ENCODE measurements at places on chromosomes 1 and 21.
A peak's percentile ranks its signal among the peaks of the same experiment; 100 is the strongest.

- no peak for DNase-seq
Measured at GRCh38 chr1:185907246-185907645, 173.1 kb downstream of the HMCN1 start.

- no peak for DNase-seq
Measured at GRCh38 chr21:36129219-36129618, 5.7 kb upstream of the CBR3 start.

GRCh38 chr1:96660503-96660902, 61.1 kb upstream of the PTBP2 start:
- no peak for DNase-seq

DNA sequence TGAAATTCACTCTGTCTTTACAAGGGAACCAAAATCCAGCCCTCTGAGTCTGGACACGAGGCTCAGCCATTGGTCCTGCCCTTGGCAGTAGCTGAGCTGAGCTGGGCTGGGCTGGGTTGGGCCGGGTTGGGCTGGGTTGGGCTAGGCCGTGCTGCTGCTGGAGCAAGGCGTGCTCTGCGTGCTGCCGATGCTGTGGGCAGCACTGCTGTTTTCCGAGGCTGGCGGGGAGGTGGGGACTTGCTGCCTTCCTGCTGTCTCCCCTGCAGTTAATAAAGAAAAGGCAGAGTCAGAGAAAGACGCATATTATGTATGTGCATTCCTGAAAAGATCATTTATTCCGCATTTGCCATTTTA, 182.9 kb downstream of the CDC7 start:
- DNase-seq, result no peak

DNA sequence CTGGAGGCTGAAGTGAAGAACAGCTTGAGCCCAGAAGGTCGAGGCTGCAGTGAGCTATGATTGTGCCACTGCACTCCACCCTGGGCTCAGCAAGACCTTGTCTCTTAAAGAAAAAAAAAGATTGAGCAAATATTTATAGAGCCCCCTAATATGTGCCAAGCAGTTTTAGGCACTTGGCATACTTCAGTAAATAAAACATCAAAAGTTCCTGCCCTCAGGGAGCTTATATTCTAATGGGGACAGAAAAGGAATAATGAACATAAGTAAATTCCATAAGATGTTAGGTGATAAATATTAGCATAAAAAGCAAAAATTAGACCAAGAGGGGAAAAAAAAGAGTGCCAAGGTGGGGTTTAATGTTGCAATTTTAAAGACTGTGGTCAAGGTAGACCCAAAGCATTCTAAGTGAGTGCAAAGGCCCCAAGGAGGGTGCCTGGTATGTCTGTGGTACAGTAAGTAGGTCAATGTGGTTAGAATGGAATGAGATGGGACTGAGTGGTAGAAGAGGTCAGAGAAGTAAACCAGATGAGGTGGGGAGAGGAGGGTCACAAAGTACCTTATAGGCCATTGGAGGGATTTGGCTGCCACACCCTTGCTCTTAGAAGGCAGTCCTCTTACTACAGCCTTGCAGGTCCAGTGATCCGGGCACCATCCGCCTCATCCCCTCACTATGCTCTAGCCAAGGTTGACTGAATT, 2.2 kb upstream of the TOE1 start:
- DNase-seq, result no peak

DNA sequence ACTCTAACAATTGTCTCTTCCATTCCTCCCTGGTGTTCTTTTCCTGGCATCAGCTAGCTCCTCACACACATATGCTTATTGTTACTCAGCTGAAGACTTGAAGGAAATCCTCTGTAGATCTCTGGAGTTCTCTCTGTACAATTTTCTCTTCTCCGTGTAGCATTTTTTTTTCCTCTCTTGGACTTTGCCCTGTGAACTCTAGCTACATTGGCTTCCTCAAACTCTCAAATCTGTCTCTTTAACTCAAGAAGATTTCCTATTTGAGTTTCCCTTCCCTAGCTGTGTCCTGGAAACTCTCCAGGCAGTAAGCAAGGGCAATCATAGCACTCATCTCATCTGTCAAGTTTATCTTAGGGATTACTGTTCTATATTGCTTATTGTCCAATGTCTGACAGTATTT, 4.3 kb upstream of the MIA3 start:
- DNase-seq, result no peak

DNA sequence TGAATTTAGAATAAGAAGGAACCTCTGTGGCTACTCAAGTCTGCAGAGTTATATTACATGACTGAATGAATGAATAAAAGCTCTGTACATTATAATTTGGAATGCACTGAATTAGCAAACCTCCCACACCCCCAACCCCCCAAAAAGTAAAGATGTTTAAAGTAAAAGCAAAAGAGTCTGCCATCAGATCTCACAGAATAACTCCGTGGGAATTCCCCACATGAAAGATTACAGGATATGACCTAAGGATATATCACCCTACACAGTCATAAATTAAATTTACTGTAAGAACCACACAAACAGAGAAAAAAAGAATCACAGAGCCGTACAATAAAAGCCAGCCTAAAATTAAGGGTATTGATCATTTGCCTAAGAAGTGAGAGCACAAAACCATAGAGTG, 587.3 kb downstream of the PTPRC start:
- DNase-seq, result no peak

DNA sequence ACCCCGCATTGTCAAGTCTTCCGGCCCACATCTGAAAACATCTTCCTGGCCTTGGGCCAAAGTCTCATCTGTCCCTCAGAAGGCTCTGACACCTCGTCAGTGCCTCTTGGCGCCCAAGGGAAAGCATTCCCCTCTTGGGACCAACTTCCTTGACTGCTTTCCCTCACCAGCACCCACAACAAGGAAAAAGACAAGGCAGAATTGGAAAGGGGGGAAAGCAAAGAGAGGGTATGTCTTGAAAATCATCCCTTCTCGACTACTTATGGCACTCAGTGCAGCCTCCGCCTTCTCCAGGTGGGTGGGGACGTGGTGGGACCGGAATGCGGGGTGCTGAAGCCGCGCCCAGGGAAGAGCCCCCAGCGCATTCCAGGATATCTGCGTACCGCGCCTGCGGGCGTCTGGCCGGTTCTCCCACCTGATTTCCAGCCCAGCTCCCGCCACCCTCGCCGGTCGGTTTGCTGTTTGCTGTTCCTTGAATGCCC, 554 bp upstream of the SLC39A1 start:
- DNase-seq, result no peak

DNA sequence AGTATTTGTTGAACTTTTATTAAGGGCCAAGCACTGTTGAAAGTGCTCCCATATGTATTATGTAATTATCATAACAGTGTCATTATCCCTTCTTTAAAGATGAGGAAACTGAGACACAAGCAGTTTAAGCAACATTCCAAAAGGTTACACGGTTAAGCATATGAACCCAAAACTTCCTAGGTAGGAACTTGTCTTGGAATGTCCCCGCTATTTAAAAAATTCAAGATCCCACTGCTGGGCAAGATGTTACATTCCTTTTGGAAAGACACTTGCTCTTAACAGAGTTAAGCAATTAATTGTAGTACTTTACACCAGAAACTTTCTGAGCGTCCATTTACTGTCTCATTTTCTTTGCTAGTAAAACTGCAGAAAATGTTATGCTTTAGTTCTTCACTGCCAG, 15.6 kb downstream of the LMO4 start:
- DNase-seq, result no peak

- peak; percentile 8 for DNase-seq
Measured at GRCh38 chr1:61352845-61353435, 270.6 kb downstream of the NFIA start.

DNA sequence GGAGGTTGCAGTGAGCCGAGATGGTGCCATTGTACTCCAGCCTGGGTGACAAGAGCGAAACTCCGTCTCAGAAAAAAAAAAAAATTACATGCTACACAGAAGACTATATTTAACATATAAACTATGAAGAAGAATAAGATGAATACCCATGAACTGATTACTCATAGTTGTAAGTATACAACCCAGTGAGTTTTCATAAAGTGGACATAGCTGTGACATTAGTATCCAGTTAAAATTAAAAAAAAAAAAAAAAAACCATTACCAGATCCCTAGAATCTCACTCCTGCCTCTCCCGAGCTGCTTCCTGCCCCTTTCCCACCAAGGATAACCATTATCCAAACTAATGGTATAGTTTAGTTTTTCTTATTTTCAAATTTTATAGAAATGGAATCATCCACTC, 37.4 kb downstream of the UBE4B start:
- DNase-seq, result no peak

- no peak for DNase-seq
Measured at GRCh38 chr1:230948301-230948700, 30.4 kb downstream of the TTC13 start.

DNA sequence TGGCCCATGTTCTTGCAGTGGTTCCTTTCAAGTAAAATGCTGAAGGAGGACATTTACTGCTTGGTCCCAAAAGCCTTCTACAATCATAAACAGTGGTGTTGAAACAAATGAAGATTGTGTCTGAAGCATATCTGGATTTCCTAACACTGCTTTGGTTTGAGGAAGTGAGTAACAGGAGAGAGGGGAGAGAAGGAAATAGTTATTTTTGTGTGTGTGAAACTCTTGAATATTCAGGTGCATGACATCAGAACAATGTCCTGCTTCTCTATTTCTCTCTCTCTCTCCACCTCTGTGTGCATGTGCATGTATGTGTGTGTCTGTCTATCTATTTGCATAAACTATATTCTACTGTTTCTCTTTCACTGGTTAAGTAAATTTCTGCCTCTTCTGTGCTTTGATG, 61.4 kb upstream of the TNFSF18 start:
- DNase-seq, result no peak

DNA sequence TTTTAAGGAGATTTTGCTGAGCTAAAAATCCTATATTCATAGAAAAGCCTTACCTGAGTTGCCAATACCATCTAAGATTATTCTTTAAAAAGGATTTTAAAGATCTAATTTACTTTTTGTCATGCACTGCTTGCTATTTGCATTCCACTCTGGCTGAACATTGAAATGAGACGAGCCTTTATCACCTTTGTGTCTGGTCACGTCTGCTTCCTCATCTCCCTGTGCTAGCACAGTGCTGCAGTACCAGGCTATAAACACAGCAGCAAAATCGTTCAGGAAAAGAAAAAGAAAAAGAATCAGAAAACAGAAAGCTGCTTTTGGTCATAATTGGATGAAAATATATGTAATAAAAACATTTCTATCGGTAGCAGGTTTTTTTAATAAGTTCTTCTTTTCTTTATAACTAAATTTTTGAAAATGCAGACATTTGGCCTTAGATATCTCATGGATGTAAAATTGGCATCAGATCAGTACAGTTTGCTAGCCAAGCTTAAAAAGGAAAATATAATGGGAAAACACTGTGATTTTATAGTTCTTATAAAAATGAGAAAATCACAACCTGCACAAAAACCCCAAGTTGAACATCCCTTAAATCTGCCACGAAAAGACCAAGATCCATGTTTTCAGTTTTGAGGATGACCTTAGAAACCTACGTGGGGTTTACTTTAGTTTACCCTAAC, 735.7 kb upstream of the CXADR start:
- DNase-seq, result no peak

DNA sequence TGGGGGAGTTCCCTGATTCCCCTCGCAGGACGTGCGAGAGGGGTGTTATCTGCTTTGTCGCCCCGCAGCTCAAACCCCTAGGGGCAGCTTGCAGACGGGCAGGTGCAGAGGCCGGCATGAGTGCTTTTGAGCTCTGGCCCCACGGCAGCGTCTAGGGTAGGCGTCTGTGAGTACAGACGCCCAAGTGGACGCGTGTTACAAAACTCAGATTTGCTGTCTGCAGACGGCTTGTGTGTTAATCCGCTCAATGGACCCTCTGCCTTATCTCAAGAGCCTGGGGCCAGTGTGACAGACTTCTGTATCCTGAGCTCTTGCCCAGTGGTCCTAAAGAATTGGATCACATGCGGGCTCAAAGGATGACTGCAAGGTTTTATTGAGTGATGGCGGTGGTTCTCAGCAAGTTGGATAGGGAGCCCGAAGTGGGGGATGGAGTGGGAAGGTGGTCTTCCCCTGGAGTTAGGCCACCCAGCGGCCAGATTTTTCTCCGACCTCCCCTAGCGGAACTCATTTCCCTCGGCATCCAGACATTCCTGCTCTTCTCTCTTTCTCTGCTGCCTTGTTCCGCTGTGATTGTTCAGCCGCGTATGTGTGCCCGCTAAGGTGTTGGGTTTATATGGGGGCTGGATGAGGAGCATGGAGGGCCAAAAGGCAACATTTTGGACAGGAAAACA, 9.4 kb downstream of the CFHR4 start:
- DNase-seq, result no peak

- no peak for DNase-seq
Measured at GRCh38 chr1:24385160-24385940, 28.2 kb downstream of the STPG1 start.

- no peak for DNase-seq
Measured at GRCh38 chr1:197137322-197137721, 9.1 kb downstream of the ASPM start.

- DNase-seq, result no peak
Measured at GRCh38 chr1:116006486-116006964, 30.2 kb downstream of the SLC22A15 start.

GRCh38 chr1:118262865-118263264, 77.8 kb upstream of the SPAG17 start:
- no peak for DNase-seq

- DNase-seq, result no peak
Measured at GRCh38 chr21:43262427-43262826, 93.6 kb downstream of the CRYAA start.

DNA sequence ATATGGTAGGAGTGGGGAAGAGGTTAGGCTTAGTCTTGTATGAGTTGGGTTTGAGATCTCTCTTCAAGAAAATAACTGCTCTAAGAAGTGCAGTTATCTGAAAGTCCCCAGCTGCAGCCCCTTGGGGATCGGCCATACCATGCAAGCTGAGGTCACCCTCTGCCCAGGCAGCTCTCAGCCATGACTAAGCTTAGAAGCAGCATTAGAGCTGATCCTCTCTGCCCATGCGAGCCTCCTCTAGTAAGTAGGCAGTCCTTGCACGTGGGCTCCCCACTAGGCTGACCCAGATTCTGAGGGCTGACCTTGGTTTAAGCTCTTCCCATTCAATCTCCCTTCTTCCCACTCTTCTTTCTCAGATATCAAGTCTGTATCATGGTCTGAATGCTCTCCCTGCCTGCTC, 121.0 kb upstream of the UBE2U start:
- DNase-seq, result no peak

GRCh38 chr1:223411309-223411708, 18.1 kb downstream of the CCDC185 start:
- DNase-seq, result no peak

DNA sequence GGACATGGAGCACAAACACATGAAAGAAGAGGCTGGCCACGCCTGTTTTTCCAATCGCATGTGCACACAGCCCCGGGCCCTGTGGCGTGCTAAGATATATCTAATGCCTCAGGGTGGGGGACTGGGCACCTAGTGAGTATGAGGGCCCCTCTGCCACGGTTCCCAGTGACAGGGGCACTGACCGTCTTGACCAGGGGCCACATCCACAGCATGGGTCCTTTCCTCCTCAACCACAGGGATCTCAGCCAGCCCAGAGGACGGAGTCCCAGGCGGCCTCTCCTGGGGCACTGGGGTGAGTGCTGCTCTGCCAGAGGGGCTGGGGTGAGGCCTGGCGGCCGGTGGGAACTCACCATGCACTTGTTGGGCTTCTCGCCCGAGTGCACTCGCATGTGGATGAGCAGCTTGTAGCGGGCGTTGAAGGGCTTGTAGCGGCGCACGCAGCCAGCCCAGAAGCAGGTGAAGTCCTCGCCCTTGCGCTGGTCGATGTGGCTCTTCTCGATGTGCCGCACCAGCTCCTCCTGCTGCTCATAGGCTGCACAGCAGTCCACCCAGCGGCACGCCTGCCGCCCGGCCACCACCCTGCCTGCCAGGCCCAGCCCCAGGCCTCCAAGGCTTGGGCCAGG, 134.7 kb downstream of the DMRTB1 start:
- no peak for DNase-seq

GRCh38 chr1:109252893-109253802, 3.8 kb downstream of the CELSR2 start:
- DNase-seq, result no peak
